HepG2 (cell line): ENCODE measurements at places on chromosomes 3 and 15. TPM values are rescaled to one million over a fixed set of nuclear protein-coding genes. Genes with fewer than 3 reads are reported as not detected.
A peak's percentile ranks its signal among the peaks of the same experiment; 100 is the strongest.

DNA sequence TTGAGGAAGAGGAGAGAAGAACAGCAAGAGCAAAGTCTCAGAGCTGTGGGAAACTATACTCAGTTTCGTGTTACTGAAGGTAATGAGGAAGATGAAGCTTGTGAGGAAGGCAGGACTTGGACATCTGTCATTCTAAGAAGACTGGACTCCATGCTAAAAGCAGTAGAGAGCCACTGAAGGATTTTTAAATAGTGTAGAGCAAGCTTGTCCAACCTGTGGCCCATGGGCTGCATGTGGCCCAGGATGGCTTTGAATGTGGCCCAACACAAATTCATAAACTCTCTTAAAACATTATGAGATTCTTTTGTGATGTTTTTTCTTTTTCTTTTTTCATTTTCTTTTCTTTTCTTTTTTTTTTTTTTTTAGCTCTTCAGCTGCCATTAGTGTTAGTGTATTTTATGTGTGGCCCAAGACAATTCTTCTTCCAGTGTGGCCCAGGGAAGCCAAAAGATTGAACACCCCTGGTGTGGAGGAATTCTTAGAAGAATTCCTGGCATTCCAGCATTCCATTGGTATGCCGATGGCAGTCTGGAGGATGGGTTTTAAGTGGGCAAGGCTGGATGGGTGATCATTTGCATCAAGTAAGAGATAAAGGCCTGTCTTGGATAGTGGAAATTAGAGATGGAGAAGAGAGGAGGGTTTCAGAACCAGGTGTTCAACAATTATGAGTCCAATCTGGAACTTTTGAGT, 6.9 kb upstream of the NFKBIZ start:
- DNase-seq = no peak

DNA sequence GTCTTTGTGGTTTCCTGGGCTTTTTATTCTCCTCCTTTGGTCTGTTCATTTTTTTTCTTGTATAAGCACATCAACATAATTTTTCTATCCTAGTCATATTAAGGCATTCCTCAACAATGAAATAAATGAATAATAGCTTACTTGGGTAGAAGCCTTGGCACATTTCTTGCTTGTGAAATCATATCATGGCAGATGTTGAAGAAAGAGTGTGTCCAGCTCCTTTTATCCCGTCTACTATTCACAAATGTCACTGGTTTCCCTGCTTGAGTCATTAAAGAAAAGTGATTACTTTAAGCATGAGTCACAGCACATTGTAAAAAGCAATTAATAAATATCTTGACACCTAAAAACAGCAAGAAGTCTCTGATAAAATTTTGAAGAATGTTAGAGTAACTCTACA, 42.1 kb downstream of the MINAR1 start:
- DNase-seq = no peak

DNA sequence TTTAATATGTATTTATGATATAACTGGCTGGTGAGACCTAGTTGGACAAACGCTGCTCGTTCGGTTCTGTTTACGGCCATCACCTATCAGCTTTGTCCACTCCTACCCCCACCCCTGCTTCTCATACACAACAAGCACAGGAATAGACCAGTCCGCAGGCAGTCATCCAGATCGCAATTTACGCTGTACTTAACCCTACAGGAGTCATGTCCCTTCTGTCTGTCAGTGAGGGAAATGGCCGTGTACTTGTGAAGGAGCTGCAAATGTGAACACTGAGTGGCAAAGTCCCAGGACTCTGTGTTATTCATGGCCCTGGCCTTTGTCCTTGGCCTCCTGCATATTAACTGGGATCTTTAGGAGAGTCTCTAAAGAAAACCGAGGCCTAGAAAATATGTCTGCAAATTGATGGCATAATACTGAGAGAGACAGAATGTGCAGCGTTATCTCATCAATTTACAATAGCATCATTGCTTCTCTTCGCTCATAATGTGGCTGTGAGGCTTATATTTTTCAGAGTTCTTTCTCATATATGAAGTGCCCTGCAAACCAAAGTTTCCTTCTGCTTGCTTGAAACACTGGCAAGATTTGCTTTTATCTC, 7.2 kb upstream of the ABHD10 start:
- DNase-seq = no peak

DNA sequence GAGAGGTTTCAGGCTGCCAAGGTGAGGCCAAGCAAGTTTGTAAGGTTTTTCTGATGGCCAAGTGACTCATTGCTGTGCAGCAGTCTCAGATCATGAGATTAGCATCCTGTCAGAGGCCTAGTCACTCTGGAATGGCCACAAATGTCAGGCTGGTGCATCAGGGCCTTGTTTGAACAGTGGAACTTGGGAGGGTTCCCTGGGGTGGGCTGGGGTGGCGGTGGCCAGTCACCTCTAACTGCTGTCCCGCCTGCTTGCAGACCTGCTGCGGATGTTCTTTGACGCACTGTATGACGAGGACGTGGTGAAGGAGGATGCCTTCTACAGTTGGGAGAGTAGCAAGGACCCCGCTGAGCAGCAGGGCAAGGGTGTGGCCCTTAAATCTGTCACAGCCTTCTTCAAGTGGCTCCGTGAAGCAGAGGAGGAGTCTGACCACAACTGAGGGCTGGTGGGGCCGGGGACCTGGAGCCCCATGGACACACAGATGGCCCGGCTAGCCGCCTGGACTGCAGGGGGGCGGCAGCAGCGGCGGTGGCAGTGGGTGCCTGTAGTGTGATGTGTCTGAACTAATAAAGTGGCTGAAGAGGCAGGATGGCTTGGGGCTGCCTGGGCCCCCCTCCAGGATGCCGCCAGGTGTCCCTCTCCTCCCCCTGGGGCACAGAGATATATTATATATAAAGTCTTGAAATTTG, 2.8 kb upstream of the FAM131A start:
- DNase-seq = no peak

DNA sequence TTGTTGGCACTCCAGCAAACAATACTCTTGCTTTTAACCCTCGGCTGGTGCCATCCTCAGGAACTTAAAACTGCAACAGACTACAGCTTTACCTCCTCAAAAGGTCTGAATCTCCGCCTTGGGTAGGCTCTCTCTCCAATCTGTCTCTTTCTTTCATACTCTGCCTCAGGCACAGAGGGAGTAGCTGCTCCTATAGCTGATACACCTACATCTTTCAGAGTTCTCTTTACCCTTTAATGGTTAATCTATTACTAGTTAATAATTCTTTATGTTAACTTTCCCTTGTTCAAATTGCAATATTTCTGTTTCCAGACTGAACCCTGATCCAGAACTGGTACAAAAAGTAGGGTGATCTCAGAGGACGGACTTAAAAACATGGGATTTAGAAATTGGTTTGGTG, 66.2 kb downstream of the MAP4 start:
- DNase-seq = peak; percentile 27

- DNase-seq = no peak
Observed at GRCh38 chr15:40094156-40094555, 14.5 kb downstream of the BMF start.

DNA sequence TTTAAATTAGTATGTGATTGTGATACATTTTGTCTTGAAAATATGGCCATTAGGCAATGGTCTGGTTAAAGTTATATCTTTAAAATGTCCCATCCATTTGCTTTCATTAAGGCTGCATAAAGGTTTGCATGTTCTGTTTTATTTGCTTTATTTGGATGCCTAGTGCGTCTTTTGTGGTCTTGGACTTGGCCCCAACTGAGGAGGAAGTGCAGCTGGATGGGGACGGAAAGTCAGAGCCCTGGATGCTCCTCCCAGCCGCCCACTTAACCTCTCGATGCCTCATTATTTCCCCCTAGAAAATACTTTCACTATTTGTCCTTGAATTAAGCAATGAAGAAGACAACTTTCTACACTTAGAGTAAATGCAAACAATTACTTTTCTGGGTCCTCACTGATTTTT, 898.2 kb downstream of the MCTP2 start:
- no peak for DNase-seq

GRCh38 chr3:62614527-62614926, 241.2 kb upstream of the FEZF2 start:
- DNase-seq = no peak

DNA sequence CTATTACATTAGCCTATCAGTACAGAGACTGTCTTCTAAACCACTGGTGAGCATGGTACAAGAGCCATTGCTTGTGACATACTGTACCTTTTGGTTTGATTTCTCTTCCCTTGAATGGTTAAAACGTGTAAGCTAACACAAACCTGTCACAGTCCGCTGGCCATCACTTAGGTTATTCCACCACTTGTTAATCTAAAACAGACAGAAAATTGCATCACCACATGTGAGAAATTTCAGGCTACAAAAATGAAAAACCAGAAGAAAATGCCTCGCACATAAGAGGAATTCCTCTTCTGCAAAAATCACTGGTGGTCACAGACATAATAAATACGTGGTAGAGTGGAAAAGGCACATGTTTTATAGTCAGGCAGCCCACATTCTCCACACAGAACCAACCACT, 22.1 kb downstream of the PARL start:
- no peak for DNase-seq

- no peak for DNase-seq
Observed at GRCh38 chr3:129773691-129774663, 119.5 kb downstream of the TMCC1 start.

GRCh38 chr15:79204886-79205675, 77.4 kb upstream of the ANKRD34C start:
- DNase-seq = no peak

- no peak for DNase-seq
Observed at GRCh38 chr3:12423918-12424630, 60.2 kb upstream of the TSEN2 start.

GRCh38 chr3:45906681-45907407, 20.5 kb downstream of the CCR9 start:
- DNase-seq = peak; percentile 8

- no peak for DNase-seq
Observed at GRCh38 chr3:44019736-44020135, 221.9 kb upstream of the TOPAZ1 start.

- no peak for DNase-seq
Observed at GRCh38 chr3:112128843-112129727, 4.0 kb downstream of the GCSAM start.

DNA sequence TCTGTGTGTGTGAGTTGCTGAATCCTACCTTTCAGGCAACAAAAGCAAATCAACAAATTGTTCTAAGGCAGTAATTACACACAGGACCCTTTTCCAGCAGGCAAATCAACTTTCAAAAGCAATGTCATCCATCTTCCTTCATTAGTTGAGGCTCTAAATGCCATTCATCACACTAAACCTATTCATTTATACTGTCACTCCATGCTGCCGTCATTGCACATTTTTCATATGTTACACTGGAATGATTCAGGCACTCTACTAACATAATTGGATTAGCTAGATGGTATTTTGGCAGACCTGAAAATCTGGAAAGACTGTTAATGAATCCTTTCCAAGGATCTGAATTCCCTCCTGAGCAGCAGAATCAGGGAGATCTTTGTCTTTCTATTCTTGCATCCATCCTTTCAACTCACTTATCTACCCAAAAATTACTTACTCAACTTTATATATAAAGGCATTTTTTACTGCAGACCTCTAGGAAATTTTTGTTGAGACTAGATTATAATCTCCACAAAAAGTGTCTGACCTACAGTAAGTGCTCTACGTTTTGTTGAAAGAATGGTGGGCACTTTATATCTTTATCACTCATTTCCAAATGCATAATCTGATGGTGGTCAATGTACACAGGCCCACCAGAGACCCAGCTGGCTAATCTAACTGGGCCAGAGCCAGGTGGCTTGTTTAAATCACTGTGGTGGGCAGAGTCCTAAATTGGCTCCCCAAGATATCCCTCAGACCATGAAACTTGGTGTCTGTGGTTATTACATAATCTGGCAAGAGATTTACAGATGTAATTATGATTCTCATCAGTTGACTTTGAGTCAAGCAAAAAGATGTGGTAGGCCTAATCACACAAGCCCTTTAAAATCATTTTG, 25.0 kb downstream of the MIX23 start:
- DNase-seq = no peak

DNA sequence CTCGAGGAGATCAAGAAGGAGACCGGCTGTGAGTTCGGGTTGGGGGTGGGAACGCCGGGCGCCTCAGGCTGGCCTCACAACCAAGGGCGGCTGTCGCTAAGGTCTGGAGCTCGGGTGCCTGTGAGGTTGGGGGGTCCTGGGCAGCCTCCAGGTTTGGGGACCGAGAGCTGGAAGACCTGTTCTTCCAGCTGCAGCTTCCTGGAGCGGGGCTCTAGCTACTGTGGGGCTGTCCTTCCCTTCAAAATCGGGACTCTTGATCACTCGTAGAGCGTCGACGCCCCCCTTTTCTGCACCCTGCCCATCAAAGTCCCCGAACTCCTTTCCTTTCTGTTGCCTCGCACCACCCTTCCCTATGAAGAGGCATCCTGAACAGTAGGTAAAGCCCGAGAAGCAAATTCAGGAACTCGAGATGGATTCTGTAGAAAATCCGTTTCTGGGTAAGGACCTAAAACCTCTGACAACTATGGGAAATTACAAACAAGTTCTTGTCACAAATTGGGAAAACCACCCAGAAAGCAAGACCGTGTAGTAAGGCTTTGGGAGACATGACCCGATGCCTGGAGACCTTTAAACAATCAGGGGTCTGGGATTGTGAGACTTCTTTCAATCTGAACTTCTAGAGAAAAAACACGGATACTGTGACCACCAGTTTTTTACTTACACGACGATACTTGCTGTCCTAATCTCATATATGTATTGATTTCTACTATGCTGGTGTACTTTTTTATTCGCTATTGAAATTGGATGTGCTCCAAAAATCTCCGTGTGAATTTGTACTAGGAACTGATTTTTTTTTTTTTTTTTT, 556 bp downstream of the CHP1 start:
- DNase-seq = no peak

DNA sequence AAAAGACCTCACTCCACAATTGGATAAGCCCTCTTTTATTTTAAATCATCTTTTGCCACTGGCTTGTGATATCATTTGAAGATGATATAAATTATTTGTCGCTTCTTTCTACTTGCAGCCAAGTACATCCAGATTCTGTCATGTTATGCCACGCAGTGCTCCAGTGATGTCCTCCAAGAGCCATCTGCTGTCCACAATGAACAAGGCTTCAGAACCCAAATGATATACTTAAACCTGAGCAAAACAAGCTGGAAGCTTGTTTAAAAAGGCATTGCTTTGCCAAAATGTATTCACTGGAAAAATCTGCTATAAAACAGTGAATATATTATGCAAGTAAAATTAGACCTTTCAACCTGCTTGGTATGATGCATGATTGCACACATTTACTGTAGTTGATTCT, 58.8 kb upstream of the ARL6 start:
- DNase-seq = no peak

The RASGRP1 gene
- 0.07 TPM in 1 of 2 replicates, not detected in the other for total RNA-seq

The ECE2 gene
- total RNA-seq = not detected in 2 replicates

The TMOD2 gene
- total RNA-seq = 0.02 and 0.14 TPM in 2 replicates
